Osteoblast (primary cell): ENCODE measurements at places on chromosomes 13 and 19.

GRCh38 chr19:3019211-3019854 is 9.7 kb downstream of the TLE2 start:
- peak; percentile 61 for DNase-seq

DNA sequence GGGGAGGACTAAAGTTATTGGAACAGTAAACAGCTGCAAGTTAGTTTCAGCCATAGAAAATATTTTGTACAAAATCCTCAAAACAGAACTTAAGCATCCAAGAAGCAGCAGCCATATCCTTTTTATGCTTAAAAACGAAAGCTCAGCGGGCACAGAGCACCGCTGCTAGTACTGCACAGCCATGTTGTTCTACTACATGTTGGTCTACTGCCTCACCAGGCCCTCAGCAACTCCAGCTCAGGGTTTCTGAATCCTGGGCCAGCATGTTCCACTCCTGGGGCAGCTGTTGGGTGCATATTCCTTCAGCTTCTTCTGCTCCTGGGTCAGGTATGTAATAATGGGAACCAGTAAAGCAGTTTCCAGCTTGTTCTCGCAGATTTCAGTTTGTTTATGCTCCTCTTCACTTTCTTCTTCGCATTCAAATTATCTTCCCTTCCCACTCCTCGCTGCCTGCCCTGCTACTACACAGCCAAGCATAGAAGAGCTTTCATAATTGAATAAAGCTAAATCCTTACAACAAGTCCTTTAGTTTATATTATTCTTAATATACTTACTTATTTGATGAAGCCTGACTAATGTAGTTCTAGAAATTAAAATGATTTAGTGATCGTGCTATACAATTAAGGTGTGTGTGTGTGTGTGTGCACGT is 820.5 kb upstream of the ATXN8OS start:
- no peak for DNase-seq

GRCh38 chr13:50936679-50937078 is 27.1 kb downstream of the RNASEH2B start:
- DNase-seq, result no peak

DNA sequence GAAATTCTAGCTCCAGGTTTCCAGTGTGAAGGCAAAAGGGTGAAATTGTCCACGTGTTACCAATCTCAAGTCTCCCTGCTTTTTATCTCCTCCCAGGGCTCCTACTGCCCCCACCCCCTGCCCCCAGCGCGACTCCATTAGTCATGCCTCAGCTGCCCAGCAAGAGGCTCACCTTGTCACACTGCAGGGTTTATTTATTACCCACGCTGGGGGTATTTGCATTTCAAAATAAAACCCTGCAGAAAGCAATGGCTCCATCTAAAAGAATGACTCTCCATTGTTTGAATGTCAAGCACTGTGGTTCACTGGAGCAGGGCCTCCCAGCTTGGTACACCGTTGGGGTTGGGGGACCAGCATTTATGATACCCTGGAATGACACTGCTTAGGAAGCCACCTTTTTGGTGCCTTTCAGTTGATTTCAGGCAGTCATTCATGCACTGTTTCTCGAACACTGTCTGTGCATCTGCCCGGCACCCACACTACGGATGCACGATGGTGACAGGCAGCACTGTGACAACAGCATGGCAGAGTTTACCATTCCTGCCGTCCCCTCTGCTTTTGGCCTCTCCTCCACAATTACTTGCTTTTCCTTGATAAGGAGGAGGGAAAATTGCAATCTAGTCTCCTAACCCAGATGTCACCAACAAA is 9.9 kb upstream of the POP4 start:
- no peak for DNase-seq

GRCh38 chr19:38387550-38388348 is at the start of gene GGN:
Gene GGN (minus strand): TSS chr19:38388034. CDS start chr19:38387261, 773 bp downstream.
- DNase-seq, result peak; percentile 100

DNA sequence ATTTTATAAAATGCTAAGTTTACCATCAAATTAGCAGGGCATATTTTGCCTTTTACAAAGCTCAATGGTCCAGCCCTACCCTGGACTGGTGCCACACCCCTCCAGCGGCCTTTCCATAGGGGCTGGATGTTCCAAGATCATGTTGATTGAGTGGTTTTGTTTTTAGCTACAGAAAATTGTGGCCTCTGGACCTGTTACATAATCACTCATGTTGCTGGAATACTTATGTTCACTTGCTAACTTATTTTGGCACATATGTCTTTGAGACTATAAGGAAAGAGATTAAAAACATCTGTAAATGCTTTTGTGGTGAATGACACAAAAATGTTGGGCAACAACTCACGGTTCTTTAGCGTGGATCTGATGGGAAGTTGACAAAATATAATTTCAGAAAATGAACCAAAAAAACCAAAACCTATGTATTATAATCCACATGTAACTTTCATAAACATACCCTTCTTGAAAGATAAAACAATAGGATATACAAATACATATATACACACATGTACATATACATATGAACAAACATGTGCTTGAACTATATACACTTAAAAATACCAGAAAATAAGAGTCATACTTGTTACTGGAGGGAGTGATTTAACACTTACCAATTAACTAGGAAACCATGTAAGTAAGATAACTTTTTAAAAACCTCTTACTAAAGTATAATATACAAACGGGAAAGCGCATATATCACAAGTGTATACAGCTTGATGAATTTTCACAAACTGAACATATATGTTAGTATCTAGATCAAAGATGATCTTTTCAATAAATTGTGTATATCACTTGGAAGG is 46.6 kb upstream of the SLC15A1 start:
- peak; percentile 80 for DNase-seq

- no peak for DNase-seq
Observed at GRCh38 chr13:40781717-40782116, 7.7 kb upstream of the SLC25A15 start.

DNA sequence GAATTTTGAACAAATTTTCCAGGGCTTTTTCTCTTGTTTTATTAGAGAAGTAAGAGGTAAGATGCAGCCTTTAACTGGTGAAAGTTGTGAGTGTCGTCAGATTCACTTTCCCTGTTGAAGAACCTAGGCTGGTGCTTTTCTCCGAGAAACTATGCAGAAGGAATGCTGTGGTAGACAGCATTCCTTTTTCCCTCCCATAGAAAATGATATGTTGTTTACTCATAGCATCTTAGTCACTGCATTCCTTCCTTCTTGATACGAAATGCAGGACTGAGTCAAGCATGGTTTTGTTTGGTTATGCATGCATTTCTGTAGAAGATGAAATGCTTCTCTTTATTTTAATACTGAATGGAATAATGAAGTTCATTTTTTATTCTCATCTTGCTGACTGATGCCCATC is 3.4 kb downstream of the ITGBL1 start:
- peak; percentile 87 for DNase-seq

DNA sequence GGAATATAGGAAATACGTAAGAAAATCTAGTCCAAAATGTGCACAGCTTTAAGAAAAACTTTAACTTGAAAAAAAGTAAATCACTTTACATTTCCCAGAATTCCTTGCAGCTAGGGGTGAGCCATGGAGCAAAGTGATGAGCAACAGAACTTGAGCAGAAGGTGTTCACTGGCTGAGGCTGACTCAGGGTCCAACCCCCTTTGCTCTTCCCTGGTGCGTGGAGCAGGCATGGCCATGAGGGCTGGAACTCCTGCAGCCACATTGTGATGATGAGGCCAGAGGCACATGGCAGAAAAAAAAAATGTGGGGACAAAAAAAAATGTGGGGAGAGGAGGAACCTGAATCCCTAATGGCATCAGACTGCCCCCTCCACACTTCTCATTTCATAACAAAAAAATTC is 9.9 kb upstream of the PLA2G4C start:
- no peak for DNase-seq

- DNase-seq, result no peak
Observed at GRCh38 chr13:93356469-93356868, 129.9 kb downstream of the GPC6 start.

DNA sequence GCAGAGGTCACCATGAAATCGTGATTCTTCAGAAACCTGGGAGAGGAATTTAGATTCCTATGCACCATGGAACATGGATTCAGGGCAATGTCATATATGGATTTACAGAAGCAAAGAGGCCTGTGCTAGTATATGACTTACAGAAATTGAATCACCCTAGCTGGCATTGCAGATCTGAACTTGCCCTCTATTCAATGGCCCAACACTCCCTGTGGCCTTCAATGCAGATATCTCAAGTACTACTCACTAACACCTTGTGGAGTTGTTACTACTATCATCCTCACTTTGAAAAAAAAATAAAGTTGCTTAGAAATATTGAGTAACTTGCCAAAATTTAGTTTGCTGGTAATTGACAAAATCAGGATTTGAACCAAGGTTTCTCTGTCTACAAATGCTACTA is 305.4 kb upstream of the SLITRK1 start:
- DNase-seq, result no peak

GRCh38 chr13:47039106-47039505 is 142.3 kb upstream of the HTR2A start:
- no peak for DNase-seq

DNA sequence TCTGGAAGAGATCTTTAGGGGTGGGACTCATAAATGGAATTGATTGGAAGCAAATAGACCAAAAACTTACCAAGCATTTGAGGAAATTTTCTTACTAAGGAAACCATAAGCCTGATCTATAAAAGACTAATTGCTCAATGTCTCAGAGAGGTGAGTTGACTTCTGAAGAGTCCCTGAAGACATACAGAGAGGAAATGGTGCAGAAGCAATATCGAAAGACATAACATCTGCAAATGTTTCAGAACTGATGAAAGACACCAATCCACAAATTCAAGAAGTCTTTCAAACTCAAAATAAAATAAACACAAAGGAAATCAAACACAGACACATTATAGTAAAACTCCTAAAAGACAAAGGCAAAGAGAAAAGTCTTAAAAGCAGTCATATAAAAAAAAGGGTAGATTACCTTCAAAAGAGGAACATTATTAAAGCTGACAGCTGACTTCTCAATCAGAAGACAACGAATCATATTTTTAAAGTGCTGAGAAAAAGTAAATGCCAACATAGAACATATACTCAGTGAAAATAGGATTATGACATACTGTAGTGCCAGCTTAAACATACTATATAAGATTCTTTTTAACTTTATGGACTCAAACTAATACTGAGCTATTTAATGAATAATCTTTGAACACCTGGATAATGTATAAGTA is 45.4 kb upstream of the CALM3 start:
- DNase-seq, result no peak

- peak; percentile 22 for DNase-seq
Observed at GRCh38 chr19:13133241-13133870, 15.3 kb downstream of the NACC1 start.

DNA sequence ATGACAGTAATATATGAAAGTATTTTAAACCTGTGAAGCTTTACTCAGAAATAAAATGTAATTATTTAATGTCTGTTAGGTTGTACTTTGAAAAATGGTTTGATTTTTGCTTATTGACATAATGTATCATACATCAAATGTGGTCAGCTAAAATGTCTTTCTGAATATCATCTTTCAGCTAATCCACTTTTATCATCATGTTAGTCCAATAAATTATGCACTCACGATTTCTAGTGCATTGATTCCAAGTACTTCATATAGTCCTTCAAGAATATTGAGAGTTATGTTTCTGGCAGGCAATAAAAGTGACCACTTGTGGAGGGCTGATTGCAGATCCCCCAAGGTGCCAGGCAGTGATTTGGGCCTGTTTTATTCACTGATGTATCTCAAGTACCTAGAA is 1204.1 kb downstream of the OLFM4 start:
- no peak for DNase-seq

GRCh38 chr13:94696171-94696570 is 16.2 kb downstream of the SOX21 start:
- DNase-seq, result no peak

- no peak for DNase-seq
Observed at GRCh38 chr19:56980906-56981305, 138.9 kb upstream of the USP29 start.

GRCh38 chr13:79258489-79258888 is 147.6 kb downstream of the RBM26 start:
- DNase-seq, result no peak

GRCh38 chr19:42292963-42293362 is 9.0 kb upstream of the PRR19 start:
- DNase-seq, result no peak

DNA sequence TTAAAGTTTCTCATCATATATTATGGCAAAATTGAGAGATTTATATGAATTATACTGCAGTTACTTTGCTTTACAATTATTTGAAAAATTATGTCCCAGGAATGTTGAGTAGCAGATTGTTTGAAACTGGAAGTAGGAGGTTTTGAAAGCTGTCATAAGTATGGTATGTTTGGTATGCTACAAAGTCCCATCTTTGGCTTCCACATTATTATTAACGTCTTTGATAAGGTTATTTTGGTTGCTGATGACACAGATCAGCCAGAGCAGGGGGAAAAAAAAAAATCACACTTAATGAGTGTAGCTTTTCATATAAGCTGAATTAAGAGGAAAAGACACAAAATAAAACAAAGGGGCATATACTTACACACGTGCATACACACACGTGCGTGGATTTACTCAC is 130.1 kb downstream of the SLITRK1 start:
- no peak for DNase-seq

- DNase-seq, result no peak
Observed at GRCh38 chr19:8815780-8816179, 16.3 kb downstream of the ZNF558 start.

DNA sequence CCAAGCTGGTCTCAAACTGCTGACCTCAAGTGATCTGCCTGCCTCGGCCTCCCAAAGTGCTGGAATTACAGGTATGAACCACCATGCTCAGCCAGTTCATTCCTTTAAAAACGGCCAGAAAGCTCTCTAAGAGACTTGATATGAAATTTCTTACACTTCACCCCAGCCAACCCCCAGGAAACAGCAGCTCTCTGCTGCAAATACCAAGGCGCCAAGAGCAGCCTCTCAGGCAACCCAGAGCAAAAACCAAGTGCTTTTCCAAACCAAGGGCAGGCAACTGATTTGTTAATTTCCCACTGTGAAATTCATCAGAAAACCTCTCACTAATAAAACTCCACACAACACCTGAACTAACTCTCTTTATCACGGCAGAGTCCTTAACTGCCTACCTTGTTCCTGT is 44.9 kb downstream of the LATS2 start:
- no peak for DNase-seq

DNA sequence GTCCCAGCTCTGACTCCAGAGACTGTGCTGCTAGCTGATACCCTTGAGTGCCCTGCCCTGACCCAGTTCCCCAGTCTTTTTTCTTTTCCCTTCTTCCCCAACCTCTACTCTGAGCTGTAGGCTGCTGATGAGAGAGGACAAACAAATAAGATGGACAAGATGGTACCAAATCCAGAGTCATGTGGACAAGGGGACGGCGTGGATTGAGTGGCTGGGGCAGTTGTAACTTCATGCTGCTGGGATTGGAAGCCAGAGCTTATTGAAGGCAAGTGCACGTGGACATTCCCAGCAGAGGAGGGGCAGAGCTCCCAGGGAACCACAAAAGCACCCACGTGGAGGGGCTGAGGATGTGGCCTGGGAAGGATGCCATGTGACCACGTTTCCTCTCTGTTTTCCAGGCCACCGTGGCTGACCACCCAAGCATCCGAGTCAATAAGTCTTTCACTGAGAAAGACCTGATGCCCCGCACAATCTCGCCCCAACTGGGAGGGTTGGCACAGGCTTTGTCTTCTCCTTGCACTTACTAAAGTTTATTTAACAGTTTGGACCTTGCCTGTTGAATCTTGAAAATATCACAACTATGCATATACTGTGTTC is 323.3 kb upstream of the ZNF507 start:
- DNase-seq, result peak; percentile 56
